ENCODE measurements at places on chromosomes 7 and 10. TPM values are rescaled to one million over a fixed set of nuclear protein-coding genes. Genes with fewer than 3 reads are reported as not detected.

PIK3AP1 gene
- 137 TPM for total RNA-seq

ZPBP gene
- not detected for total RNA-seq

IRF5 gene
- 13.0 TPM for total RNA-seq

PAPOLB gene
- 0.36 TPM for total RNA-seq
